ENCODE measurements at places on chromosomes 2 and 18.

DNA sequence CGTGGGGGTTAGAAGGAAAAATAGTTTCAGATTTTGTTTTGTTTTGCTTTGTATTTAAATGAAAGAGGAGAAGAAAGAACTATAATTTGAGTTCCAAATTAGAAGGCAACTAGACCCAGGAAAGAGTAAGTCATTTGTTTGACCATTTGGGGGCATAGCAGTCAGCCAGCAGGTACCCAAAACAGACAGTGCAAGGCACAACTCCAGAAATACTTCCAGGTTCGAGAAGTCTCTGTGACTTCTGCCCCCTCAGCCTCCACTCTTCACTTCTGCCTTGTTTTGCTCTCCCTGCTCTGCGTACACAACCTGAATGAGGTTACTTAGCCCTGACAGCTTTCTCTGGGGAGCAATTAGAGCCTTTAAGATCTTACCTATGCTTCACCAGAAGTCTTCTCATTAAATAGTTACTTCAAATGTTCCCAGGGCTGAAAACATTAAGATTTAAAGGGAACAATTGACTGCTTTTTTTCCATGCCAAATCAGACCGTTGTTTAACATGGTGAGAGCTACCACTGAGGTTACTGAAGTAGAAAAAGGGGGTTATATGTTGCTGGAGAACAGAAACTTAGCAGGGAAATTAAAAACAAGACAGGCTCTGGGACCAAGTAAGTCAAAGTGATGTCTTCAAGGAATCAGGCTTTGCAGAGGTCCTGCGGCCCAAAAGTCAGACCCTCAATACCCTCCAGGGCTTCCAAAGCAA, 216.9 kb downstream of the BCL11A start:
- no peak for DNase-seq

DNA sequence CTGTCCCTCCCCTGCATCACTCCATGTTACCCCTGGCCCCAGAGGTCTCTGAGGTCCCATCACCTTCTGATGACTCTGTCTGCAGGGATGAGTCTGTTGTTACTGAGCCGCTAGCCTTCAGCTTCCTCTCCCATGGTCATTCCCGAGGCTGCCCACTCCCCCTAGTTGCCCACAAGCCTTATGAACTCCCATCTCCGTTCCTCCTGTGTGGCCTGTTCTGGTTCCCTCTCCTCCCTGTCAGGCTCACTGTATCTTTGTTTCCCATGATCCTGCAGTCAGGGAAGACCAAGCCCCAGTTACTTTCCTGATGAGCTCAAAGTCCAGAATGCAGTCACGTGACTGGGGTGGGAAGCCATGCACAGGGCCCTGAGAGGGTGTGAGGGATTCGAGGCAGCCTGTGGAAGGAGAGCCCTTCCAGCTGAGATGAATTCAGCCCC, 39.5 kb downstream of the INPP4A start:
- peak; percentile 34 for DNase-seq

GRCh38 chr2:64792300-64792699, 138.6 kb upstream of the SERTAD2 start:
- DNase-seq: no peak

DNA sequence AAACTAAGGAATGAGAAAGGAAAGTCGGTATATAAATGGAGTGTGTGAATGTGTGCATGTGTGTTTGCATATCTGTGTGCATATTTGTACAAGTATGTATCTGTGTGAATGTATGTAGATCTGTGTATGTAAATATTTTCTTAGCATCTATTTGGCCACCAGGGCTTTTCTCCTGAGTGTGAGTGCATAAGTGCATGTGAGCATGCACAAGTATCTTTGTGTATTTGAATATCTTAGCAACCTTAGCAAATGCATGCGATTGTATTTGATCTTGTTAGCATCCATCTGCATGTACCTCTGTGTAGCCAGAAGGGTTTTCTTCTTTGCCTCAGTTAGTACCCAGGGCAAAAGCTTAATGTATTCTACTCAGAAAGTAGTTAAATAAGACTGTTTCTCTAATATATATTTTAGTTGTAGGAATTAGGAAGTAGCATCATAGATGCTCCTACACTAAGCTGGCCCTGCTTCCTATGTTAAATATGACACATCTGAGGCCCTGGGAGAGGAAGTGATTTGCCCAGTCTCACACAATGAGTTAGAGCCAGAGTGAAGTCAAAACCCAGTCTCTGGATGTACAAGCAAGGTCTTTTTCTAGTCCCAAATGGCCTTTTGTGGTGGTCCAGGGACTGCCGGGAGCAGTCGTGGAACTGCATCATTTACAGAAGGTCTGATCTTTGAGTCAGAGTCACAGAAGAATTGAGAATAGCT, 9.2 kb downstream of the FKBP1B start:
- DNase-seq: peak; percentile 45

GRCh38 chr2:48531141-48531648, 1.2 kb downstream of the STON1 start:
- no peak for DNase-seq

- DNase-seq: no peak
These were observed 229.6 kb downstream of the ZEB2 start for GRCh38 chr2:144290276-144290675.

DNA sequence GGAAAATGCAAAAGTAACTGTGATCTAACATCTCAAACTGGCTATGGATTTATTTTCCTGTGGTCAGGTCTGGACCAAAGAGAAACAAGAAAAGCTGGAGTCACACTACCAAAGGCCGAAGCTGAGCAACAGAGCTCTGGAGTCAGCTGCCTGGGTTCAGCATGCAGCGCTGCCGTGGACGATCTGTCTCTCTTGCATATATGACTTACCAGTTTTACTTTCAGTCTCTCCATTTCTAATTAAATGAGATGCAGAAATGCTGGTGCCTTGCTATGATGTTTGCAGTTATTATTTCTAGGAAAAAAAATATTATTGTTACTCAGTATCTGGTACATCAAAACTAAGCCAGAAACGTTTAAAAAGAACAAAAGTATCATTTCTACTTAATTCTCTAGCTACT, 813.2 kb downstream of the RNF144A start:
- no peak for DNase-seq

DNA sequence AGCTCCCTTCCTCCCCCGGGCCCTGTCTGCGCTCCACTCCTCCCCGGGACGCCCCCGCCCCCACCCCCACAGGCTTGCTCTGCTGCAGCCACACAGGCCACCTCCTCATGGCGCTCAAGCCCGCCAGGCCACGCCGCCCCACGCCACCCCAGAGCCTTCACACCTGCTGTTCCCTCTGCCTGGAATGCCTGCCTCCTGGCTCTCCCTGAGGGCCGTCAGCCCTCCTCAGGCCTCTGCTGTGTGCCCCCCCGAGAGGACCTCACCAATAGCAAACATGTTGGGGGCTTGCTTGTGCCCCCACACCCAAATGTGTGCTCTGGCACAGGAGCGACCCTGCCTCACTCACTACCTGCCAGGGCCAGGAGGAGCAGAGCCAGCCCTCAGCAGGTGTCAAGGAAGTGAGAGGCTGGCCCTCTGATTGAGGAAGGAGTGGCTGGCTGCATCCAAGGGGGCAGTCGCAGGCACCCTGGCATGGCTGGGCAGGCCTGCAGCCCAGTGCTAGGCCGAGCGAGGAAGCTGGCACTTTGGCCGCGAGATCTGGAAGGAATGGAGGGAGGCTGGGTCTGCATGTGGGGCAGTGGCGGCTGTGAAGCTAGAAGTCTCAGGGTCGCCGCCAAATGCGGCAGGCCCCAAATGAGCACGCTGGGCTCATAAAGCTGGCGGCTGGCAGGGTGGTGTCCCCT, 86.5 kb downstream of the INHBB start:
- DNase-seq: no peak

DNA sequence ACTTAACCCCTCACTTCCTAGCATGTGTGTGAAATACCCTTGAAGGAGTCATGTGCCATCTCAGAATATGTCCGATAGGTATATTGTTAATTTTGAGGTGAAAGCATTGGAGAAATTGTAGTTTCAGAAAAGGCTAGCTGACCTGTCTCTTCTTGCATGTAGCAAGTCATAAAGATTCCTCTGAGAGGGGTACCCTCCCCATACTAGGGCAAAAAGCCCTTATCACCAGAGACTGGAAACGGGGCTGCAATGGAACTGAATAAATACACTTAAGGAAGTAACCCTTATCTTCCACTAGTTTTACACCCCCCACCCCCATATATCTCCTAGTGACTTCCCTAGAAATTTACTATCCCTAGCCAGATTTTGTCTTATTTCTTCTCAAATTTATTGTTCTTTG, 1.8 kb upstream of the SF3B6 start:
- no peak for DNase-seq

DNA sequence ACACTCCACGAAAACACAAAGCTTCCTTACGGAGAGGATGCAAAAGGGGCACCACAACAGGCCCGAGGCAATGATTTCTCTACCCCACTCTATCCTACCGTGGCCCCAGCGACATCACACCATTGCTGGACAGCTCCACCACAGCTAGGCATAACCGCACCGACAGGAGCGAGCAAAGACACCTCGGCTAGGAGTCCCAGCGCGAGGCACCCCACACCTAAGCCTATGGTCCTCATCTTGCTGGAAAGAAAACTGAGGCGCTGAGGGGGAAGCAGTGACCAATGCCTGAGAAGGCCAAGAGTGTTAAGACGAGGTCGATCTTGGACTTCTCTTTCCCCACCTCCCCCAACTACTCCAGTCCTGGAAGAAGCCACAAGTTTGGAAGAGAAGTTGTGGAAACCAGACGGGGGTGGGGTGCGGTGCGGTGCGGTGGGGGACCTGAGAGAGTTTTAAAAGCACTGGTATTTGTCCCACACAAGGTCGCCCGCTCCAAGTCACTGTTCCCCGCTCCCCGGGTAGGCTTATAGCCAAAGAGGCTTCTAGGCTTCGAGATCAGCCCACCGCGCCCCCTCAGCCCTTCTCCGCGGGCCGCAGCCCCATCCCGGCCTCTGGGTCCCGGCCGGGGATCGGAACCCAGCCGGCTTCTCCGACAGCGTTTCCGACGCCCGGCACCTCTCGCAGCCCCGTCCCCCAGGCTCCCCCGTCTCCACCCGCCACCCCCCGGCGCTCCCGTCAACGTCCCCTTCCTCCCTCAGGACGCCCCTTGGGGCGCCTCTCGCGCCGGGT, 766 bp downstream of the PDE6D start:
- no peak for DNase-seq

DNA sequence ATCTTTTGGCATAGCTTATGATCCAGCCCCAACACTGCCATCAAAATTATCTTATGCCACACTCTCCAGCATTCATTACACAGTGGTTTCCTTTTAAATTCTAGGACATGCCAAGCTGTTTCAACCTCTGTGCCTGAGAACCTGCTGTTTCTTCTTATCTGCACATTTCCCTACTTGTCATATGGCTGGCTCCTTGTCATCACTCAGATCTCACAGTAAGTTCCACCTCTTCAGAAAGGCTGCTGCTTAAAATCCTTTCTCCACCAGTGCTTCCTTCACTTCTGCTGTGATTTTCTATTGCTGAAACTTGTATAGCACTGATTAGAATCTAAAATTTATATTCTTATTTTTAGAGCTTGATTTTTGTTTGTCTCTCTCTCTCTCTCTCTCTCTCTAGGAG, 43.4 kb downstream of the MC4R start:
- DNase-seq: no peak

DNA sequence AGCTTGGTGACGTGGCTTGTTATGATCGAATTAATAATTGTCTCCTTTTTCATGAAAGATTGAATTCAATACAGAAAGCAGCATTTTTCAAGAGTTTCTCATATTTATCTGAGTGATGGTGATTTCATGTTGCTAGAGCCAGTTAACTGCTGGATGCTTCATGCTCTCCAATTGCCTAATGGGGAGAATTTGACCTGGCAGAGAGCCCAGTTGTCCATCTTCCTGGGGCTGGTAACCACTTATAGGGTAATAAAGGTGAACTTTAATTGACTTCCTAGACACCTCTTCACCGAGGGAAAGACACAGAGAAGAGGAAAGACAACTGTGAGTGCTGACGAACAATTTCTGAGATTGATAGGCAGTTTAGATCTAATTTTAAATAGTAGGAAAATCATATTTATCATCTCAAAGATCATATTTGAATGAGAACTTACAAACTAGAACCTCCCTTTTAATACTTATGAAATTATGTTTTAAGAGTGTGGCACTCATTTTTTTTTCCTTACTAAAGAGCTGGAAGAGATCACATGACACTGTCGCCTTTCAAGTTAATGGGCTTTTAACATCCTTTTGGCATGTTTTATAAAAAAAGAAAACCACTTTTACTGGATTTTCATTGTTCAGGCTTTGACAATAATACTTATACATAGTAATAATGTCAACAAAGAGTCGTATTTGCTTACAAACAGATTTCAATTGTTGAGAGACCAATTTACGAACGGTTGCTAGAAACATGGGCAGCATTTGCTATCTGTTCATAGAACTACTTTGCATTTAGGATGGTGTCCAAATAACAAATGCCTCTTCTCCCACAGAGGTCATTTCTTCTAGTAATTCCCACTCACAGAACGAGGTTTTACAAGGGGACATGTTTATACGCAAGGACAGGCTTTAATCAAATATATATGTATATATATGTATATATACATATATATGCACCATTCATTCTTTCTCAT, 153.3 kb downstream of the RAPGEF4 start:
- no peak for DNase-seq

GRCh38 chr2:27856386-27856785, 33.8 kb downstream of the RBKS start:
- no peak for DNase-seq

- DNase-seq: no peak
These were observed 85.6 kb downstream of the MIB1 start for GRCh38 chr18:21826196-21826595.

- no peak for DNase-seq
These were observed 24.6 kb downstream of the RTN4 start for GRCh38 chr2:55025627-55026026.

GRCh38 chr2:157170299-157170698, 87.2 kb upstream of the GALNT5 start:
- peak; percentile 48 for DNase-seq

- DNase-seq: no peak
These were observed 557.1 kb downstream of the TNS1 start for GRCh38 chr2:217445723-217446122.

DNA sequence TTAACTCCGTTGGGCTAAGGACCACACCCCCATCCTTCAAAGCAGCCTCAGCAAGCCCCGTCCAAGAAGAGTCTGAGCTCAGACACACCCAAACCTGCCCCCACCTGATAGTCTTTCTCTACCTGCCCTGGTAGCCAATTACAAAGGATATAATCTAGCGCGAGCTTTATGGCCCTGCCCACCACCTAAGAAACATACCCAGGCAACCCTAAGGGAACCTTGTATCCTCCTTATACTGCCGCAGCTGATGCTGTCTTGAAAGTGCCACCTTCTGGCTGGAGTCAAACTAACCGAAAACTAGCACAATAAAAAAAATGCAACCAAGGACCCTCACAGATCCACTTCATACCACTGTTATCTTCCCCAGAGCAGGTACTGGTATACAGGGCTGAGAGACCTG, 628.3 kb upstream of the REG3G start:
- no peak for DNase-seq

GRCh38 chr2:85662899-85663593, 5.0 kb downstream of the SFTPB start:
- no peak for DNase-seq

DNA sequence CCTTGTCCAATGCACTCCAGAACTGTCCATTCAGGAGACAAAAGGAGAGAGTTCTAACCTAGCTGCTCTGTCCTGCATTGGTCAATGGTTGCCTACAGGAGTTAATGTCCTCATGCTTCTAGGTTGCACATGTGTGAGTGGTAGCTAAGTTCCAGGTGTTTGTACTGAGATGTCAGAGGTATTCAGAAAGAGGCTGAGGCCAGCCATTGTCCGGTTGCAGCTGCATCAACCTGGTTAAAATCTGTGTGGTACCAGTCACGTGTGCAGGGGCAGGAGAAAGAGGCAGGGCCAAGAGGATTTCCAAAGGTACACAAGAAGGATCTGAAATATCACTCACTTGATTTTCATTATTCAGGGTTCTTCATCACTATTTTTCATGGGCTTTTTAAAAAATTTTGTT, 70.8 kb downstream of the DTNA start:
- no peak for DNase-seq

Measured in suppressor macrophage (primary cell).